ENCODE measurements at places on chromosomes 13 and 19.

DNA sequence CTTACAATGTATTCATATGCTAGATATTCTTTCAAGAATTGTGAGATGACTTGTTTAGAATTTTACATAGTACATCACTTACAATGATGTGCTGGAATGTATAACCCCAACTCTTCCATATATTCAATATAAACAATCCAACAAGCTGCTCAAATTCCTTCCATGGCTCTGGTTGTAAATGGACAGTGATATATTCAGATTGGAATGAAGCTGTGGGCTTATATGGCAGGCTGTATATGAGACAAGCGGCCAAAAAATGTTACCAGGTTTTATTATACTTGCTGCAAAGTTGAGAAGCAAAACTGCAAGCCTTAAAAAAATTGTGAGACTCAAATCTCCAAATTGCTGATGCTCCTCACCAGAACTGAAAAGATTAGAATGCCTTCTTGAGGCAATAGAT is 83.6 kb upstream of the KLF12 start:
- no peak for DNase-seq

DNA sequence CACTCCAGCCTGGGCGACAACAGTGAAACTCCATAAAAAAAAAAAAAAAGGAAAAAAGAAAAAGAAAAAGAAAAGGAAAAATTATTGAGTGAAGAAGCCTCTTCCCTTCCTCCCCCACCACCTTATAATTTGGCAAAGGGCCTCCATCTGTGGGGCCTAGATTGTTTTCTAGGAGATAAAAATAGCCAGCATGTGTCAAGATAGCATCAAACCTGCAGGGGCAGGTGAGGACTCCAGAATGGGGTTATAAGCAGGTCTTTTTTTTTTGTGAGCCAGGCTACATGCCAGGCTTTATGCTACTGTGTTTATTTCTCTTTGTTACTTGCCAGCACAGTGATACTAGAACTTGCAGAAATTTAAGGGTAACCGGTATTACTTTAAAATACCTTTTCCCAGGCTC is 11.7 kb upstream of the TRIM13 start:
- no peak for DNase-seq

DNA sequence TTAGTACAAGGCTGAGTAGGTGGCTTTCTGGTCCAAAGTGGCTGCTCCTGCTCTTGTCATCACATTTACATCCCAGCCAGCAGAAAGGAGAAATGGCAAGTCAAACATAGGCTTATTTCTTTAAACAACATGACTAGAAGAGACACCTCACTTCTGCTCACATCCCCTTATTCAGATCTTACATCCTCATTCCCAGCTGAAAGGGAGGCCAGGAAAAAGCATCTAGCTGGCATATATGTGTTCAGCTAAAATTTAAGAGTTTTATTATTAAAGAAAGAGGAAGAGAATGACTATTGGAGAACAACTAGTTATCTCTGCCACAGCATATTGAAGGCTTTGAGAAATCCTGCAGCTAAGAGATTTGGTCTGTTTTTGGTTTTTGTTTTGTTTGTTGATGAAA is 34.1 kb downstream of the RGCC start:
- DNase-seq = no peak

- DNase-seq = no peak
Observed at GRCh38 chr19:16599655-16600346, 27.6 kb upstream of the SLC35E1 start.

GRCh38 chr13:107023335-107023734 is 455.4 kb upstream of the ARGLU1 start:
- DNase-seq = no peak

- DNase-seq = no peak
Observed at GRCh38 chr19:19746286-19747213, 13.6 kb upstream of the ZNF14 start.

DNA sequence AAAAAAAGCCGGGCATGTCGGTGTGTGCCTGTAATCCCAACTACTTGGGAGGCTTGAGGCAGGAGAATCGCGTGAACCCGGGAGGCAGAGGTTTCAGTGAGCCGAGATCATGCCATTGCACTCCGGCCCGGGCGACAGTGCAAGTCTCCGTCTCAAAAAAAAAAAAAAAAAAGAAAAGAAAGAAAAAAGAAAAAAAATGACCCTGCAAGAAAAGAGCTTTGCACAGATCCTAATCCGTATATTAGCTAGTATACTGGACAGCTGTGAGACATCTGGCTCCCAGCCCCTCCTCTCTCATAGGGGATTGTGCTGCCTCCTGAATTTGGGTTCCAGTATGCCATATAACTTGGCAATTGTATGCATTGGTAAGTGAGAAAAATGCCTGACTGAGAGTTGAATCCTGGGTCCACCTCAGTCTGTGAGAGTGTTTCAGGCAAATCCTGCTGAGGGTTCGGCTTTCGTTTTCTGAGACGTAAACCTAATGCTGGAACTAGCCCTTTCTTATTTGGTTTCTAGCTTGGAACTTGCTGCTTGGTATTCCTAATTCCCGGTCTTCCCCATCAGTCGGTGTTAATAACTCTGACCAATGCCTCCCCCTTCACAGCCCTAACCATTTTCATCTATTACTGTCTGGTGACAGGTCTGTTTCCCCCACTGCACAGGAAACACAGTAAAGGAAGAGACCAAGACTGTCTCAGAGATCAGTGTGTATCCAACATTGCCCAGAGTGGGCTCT is 1.3 kb upstream of the AKT2 start:
- DNase-seq = no peak
